ENCODE measurements at places on chromosomes 12 and 14.

DNA sequence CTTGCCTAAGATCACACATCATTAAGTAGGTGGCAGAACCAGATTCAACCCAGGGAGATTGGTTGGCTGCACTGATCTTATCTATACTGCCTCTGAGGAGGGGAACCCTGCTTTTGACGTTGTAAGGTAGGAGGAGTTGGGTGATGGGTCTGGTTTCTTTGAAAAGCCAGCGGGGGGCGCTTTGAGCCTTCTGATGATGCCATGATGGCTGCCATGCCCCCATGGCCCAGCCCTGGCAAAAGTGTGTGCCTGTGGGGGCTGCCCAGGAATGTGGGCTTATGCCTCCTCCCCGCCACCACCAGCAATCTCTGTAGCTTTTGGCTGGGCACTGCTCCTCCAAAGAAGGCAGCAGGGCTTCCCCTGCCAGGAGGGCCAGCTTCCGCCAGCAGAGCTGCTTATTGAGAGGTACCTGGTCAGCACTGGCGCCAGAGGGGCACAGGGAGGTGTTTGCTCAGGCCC lies 224.3 kb downstream of the SLC41A2 start:
- DNase-seq, result no peak

DNA sequence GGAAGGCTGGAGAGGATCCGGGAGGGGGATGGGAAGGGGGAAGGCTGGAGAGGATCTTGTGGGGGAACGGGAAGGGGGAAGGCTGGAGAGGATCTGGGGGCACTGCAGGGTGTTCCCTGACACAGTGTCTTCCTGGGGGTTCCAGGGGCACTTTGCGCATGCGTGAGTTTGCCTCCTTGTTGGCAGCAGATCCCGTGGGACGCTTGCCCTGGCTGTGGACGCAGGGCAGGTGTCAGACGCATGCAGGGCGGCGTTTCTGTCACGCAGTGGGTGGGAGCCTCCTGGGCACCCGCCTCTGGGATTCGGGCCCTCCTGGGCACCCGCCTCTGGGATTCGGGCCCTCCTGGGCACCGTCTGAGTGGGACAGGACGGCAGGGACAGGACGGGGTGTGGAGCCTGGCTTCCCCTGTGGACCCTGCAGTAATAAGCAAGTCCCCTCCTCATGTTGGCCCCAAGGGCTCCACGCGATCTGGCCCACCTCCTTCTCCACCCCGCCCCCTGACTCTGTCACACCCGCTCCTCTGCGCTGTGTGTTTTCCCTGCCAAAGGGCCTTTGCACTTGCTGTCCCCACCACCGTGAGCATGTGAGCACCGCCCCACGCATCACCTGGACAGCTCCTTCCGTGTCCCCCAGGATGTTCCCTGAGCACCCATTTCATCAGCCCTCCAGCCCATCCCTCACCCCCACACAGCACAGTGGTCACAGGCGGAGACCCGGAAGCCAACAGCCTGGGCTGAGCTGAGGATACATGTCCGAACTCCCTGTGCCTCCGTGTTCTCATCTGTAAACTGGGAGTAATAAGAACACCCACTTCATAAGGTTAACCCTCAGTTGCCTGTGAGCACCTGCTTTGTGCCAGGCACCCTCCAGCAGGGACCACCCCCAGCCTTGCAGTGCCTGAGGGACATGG lies 4.4 kb downstream of the MMP17 start:
- DNase-seq, result peak; percentile 63

- DNase-seq, result peak; percentile 35
These were observed 5.9 kb upstream of the APOLD1 start for GRCh38 chr12:12779529-12779928.

- no peak for DNase-seq
These were observed 5.3 kb upstream of the TMEM119 start for GRCh38 chr12:108602976-108603704.

DNA sequence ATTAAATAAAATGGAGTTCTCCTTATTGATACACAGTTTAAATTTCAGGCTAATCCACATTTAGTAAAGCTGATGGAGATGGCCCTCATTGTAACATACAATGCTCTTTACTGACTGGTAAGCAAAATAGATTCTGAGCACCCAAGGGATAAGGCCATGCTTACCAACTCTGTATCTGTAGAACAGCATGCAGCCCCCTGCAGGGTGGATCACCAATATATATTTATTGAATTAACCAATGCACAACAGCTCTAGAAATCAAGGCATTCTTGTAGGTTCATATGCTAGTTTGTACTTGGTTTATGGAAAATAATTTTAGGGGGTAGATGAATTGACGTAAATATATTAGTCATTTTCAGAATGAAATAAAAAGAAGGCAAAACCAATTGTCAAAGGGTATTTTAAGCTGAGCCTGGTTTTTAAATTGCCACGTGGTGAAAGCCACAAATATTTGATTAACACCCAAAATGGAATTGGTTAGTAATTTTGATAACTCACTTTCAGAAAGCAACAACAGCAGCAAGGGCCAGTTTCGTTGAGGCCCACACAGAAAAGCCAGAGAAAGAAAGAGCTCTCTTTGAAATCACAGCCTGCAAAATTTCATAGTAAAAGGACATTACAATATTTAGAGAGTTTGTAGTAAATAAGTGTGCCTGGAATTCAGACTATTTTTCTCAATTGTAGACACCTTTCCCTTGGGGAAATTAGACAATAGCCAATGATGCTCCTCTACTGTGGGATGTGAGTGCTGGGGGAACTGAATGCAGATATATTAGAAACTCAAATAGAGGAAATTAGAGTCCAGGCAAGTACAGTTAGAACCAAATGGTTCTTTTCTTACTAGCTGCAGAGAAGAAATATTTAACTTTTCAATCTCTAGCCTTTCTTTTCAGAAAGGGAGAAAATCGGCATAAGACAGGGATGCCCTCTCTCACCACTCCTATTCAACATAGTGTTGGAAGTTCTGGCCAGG lies 216.2 kb upstream of the ABCD2 start:
- DNase-seq, result no peak

DNA sequence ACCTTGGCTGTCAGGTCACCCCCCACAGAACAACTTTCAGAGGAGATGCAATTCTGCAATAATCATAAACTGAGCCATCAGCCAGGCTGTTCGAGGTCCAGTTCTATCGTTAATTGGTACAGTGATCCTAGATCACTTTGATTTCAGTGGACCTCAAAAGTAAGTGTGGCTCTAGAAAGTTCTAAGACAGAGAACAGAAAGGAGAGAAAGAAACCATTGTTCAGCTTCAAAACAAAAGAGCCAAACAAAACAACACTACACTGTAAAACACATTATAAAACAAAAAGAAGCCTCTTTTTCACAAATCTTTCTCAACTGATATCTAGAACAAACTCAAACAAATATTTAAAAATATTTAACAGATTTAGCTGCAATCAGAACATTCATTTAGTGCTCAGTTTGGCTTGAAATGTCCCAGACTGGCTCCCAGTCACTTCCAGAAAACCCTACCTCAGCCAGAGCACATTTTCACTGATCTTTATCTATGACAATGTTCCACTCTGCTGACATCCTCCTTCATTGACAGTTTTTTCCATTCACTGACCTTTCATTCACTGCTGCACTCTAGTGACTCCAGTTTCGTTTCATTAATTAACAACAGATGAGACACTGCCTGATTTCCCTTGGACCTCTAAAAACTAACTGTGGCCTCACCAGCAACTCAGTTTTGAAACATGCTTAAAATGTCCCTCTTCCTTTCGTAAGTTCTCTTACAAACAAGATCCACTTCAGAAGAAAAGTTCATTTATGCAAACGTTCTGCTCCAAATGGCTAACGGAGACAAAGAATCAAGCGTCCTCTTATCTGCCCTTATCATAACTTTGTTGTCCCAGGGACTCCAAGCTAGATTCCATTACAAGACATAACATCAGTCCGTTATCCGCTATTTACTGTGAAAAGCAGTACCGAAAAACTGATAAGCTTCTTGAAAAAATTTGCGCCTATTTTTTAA lies 56.8 kb downstream of the DUSP16 start:
- no peak for DNase-seq

- no peak for DNase-seq
These were observed 5.4 kb downstream of the C1QL4 start for GRCh38 chr12:49331380-49332222.

- no peak for DNase-seq
These were observed 50.0 kb upstream of the PRICKLE1 start for GRCh38 chr12:42639556-42639955.

DNA sequence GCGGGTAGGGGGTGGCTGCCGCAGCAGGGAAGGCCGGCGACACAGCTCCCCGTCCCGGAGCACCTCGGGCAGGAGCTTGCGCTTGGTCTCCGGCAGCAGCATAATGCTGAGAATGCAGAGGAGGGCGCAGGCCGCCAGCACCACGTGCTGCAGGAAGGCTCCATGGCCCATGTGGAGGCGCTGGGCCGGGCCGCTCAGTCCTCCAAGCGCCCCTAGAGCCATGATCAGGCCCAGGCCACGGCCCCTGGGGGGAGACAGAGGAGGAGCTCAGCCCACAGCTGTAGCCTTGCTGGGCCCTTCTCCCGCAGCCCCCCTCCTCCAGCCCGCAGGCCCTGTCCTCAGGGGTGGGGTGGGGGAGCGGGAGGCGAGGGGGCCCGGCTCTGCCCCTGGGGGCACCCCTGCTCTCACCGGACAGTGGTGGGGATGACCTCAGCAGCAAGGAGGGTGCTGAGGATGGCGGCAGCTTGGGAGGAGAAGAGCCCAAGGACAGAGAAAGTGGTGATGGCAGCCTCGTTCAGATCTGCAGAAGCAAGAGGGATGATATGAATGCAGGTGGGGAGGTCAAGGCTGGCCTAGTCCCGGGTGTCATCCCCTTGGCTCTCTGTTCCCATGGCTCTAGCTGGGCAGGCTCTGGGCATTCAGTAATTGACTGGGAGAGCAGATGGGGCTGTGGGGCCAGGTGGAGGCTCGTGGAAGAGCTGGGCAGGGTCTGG lies 5.8 kb downstream of the SLC22A17 start:
- DNase-seq, result no peak

DNA sequence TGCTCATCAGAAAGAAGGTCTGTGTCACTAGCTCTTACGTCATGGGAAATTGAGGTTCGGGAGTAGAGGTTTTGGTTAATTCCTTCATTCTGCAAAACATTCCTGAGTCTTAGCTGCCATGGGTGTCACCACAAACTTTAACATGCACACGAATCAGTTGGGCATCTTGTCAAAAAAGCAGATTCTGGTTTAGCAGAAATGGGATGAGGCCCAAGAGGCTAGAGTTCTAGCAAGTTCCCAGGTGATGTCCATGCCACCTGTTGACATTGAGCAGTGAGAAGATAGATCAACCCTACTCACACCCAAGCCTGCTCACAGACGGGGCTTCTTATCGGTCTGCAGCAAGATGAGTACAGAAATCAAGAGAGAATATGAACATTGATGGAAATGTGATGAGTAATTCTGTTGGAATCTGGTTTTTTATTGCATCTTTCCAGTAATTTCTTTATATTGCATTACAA lies 11.7 kb upstream of the RIN3 start:
- DNase-seq, result no peak
